NCI-H526 (cell line): ENCODE measurements at places on chromosomes 11 and 22.

DNA sequence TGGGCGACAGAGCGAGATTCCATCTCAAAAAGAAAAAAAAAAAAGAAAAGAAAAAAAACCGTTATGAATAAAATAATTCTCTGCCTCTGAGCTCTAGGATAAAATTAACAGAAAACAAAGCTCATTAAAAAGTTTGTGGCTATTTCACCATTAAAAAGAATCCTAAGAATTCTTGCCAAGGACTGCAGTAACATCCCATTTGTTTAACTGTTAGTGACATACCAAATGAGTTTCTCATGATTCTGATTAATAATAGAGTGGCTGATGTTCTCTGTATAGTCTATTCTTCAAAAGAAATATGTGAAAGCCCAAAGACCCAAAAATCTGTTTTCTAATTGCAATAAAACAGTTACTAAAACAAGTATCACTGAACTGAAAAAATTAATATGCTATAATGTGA is 19.7 kb downstream of the CLNS1A start:
- DNase-seq = no peak

- no peak for DNase-seq
These were observed 59.9 kb downstream of the GGTLC2 start for GRCh38 chr22:22704156-22704946.

GRCh38 chr22:48594016-48594756 is 1233.5 kb downstream of the BRD1 start:
- no peak for DNase-seq

GRCh38 chr22:18069041-18069440 is 8.7 kb upstream of the PEX26 start:
- no peak for DNase-seq

- peak; percentile 83 for DNase-seq
These were observed 181.4 kb upstream of the MTMR2 start for GRCh38 chr11:96105197-96105895.

- DNase-seq = no peak
These were observed 23.3 kb downstream of the P4HA3 start for GRCh38 chr11:74288161-74288560.

DNA sequence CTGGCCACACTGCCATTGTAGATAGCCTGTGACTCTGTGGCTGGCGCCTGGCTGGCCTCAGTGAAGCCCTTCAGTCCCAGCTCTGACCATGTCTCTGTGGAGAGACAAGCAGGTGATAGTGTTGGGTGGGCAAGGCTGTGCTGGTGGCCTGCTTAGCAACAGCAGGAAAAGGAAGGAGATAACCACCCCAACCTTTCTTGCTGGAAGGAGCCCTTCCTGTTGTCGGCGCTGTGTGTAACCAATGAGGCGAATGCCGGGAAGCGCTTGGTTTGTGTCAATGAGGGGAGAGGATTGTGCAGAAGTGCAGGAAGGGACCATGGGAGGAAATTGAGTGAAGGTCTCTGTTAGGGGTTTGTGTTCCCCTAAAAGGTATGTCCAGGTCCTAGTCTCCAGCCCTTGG is 27.3 kb downstream of the PARVB start:
- DNase-seq = no peak

DNA sequence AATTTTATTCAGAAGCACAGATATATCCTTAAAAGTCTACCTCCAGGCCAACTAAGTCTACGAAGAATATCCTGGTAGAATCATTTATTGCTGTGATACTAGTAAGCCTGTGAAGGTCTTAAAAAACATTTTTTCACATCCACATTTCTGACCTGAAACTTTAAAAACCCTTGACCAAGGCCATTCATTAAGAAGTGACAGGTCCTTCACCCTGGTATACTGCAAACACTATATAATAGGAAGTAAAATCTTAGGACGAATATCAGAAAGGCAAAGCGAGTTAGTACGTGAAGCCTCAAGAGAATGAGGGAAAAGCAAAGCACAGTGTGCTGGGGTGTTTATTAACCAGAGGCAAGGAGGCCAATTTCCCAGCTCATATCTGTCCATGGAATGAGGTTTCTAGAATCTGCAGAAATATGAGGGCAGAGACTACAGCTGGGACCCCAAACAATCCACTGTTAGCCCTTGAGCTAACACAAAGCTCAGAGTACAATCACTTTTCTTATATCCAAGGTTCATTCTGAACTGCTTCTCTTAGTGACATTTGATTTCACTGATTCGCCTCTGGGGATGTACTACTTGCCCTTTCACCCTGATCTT is 71.0 kb downstream of the AMBRA1 start:
- DNase-seq = no peak

DNA sequence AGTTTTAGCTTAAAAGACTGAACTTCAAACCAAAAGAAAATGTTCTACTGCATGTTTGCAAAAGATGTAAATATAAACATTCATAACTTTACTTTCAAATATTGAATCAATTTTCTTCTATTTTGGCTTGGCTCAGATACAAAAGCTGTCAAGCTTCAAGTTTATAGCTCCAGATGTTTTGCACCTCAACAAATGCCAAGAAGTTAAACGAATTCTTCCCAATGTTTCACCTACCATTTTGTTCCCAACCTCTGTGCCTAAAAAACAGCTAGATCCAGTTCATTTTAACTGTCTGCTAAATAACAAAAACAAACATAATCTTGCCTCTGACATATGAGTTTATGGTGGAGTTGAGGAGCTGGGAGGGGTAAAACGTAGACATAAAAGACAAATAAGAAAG is 76.5 kb downstream of the RAB30 start:
- DNase-seq = no peak

DNA sequence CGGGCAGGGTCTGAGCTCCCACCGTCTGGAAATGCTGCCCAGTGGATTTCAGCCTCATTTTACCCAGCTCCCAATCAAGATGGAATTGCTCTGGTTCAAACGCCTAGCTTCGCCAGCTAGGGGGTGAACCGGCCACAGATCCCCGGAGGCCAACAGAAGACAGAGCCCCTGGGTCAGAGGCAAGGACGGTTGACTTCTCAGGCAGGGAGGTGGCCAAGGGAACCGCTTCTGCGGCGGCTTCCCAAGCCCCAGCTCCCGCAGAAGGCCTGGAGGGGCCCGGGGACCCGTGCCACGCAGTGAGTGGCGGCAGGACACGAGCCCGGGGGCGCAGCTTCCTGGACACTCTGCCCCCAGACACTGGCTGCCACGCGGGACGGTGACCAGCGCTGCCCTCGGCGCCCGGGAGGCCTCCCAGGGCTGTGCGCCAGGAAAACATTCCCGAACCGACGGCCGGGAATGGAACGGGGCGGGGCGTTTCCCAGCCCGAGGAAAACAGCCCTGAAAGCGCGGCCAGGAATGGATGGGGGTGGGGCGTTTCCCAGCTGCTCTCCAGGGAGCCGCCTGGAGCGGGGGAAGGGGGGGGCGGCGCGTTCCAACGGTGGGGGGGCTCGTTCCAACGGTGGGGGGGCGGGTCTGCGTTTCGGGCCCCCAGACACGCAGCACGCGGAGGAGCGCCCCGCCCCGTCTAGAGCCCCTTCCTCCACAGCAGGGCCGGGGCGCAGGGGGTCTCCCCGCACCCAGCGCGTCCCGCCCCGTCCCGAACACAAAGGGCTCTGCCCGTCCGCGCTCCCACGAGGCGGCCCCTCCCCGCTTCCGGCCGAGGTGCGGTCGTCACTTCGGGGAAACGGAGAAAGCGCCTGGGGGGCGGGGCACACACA is 13.5 kb upstream of the B4GALNT4 start:
- DNase-seq = peak; percentile 89

DNA sequence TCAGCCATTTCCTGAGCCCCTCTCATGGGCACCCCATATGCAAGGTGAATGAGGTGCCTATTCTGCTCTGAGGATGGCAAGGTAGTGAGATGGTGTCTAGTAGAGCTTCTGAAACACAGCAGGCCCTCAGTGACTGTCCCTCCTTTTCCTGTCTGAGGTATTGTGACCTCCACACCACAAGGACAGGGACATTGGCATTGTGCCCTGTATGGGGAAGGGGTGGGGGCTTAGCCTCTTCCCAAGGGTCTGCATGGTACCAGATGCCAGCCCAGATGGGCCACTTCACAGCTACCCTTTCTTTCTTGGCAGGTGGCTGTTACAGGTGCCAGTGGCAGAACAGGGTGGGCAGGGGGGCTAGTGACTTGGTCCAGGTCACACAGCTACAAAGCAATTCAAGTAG is 78.8 kb downstream of the CABIN1 start:
- DNase-seq = no peak

GRCh38 chr11:45092901-45093760 is 53.3 kb upstream of the PRDM11 start:
- DNase-seq = no peak

DNA sequence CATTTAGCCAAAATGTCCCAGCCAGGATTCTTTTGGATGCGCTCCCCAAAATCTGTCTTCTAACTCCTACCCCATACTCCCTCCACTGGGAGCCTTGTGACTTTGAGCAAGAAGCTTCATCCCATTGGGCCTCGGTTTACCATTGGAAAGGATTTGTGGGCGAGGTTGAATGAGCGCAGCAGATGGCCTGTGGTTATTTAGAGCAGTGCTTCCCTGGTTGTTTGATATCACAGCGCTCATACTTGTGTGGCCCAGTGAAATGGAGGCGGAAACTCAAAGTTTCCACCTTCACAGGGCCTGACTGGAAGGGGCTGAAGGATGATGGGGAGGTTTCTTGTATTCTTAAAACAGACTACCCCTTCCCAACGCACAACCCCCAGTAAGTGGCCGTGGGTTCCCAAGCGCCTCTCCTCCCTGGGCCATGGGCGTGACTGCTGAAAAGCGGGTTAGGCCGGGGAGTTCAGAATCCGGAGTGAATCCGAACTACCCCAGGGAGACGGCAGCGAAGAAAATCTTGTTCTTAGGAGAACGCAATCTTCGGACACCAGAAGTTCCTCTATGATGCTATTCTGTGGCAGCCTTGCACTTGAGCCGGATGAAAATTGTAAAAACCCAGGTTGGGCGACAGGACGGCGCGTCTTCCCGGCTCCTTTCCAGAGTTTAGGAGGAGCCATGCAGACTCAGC is 1.2 kb upstream of the ATF4 start:
- DNase-seq = no peak

GRCh38 chr22:44711690-44712555 is 9.9 kb downstream of the PRR5 start:
- DNase-seq = no peak

DNA sequence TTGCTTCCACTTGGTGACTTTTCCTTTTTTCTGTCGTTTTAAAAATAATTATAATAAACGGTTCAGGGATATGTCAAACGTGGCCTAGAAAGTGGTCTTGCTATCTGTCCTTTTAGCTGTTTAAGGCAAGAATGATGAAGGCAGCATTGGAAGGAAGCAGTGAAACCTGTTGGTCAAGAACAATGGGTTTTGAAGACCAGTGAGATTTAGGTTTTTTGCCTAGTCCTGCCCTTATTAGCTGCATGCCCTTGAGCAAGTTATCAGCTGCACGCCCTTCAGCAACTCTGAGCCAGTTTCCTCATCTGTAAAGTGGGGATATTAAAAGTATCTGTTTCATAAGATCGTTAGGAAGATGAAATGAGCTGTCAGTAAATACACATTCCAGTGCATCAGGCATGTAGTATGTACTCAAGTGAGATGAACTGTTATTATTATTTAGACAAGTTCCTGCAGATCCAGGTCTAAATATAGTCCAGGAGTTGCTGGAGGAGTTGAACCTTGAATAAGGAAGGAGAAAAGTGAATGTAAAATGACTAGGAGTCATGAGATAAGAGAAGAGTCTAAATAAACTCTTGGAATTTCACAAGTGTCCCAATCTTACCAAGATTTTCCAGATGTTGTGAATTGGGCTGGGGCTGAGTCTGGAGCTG is 90.8 kb upstream of the HSD17B12 start:
- DNase-seq = no peak

DNA sequence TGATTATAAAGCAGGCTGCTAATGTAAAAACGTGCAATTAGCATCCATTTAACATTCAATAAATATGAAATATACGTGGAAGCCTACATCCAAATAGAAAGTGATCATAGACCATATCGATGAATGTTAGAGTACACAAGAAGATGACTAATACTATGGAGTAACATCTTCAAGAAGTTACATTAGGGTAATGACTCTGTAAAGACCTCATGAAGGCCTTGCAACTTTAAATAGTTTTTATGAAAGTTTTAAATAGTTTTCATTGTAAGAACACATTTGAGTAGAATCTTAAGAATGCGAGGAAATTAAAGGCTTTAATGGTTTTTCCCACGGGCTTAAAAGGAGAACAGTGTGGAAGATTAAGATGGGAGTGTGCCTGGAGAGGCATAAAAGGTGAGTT is 1.4 kb downstream of the TRIM34 start:
- DNase-seq = no peak

DNA sequence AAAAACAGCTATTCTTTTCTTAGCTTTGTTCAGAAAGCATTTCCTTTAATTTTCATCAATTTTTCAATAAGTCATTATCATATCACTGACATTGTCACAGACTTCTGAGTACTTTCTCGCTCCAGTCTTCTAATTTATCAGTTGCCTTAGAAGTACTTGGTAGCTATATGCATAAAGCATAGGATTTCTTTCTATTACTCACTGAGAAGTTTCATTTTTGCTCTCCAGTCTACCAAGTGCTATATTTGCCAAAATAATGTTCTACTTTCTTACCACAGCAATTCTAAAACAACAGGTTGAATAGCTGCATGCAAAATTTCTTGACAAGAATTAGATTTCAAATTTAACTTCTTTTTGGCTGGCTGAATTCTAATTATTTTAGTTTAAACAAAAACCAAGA is 116.3 kb downstream of the STK33 start:
- DNase-seq = no peak

DNA sequence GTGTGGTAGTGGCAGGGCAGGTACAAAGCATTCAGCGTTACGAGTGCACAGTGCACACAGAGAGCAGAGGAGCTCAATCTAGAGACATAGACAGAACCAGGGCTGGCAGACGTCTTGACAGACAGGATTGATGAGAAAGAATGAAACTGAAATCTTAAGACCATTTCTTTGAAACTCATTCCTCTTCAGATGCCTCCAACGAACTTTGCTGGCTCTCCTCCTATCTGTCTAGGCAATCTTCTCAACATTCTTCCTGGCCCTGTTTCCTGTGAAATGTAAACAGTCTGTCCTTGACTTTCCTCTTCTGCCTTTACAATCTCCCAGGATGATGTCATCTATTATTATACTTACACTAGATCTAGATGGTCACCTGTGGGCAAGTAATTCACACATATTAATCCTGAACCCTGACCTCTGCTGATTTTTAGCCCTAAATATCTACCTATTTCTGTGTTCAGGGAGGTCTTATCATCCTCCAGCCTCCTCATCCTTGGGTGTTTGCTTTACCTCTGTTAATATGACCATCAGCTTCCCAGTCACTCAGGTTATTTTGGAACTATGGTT is 119.5 kb downstream of the ENTHD1 start:
- DNase-seq = no peak

DNA sequence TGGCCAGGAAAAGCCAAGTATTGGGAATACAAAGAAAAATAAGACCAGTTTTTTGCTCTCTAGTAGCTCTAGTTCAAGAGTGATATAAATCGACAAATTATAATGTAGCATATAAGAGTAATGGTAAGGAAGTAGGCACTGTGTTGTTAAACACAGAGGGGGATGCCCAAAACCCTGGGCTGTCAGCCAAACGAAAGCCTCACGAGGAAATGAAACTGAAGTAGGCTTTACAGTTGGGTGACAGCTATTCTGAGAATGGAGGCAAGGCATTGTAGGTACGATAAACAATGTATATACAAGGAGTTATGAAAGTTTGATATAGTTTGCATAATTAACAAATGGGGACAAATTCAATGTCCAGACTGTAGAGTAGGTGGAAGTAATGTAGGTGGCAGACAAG is 176.4 kb downstream of the FAM181B start:
- DNase-seq = no peak
